ENCODE measurements at places on chromosomes 4 and X.

- DNase-seq, result no peak
Measured at GRCh38 chrX:149121206-149121920, 383.7 kb downstream of the IDS start.

DNA sequence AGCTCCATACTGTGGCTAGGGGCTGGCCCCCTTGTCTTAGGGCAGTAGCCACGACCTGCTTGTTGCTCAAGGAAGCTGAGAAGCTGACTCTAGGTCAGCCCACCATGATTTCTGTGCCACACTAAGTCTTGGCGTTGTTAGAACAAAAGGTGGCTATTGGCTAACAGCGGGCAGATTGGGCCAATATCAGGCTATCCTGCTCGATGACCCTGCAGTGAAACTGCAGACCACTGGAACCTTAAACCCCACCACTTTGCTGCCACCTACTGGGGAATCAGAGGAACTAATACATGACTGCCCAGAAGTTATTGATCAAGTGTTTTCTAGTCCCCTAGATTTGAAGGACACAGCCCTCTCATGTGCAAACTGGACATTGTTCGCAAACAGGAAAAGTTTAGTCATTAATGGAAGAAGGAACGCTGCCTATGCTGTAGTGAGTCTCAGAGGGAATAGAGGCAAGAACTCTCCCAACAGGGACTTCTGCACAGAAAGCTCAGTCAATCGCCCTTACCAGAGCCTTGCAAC, 17.0 kb upstream of the PAPSS1 start:
- peak; percentile 30 for DNase-seq

DNA sequence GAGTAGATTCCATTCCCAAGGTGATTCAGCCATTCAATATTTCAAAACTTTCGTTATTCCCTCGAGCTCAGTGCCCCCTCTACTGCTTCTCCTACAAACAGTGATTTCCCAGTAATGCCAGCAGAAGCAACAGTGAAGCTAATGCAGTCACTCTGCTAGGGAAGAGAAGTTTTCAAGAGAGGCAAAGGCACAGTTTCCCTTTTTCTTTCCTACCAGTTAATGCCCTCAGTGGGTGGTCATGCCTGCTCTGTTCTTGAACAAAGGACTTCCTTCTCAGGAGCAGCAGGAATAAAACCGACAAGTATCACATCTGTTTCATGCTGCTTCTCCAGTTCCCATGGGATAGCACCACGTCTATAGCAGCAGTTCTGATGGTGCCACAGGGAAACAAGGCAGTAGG, 317.2 kb downstream of the TENM3 start:
- no peak for DNase-seq

- DNase-seq, result no peak
Measured at GRCh38 chr4:146975527-146975926, 29.9 kb upstream of the TTC29 start.

- DNase-seq, result no peak
Measured at GRCh38 chr4:187666034-187666433, 329.5 kb upstream of the ZFP42 start.

DNA sequence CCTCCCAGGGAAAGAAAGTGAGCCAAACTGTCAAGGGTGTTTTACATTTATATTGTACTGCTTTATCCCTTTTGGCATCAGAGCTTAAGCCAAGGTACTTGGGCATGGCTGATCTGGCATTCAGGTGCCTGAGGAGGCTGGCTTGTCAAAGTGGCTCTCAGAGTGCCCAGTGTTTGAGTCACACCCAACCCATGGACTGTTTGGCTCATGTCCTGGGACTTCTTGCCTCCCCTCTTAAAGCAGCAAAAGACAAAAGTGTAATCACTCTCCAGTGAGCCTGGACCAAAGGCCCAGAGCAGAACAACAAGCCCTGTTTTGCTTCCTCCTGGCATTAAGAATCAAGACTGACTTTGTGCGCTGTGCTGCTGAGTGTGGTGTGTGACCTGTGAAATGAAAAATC, 311.7 kb upstream of the TAPT1 start:
- DNase-seq, result no peak

- no peak for DNase-seq
Measured at GRCh38 chr4:173535165-173535902, 5.3 kb upstream of the HAND2 start.

DNA sequence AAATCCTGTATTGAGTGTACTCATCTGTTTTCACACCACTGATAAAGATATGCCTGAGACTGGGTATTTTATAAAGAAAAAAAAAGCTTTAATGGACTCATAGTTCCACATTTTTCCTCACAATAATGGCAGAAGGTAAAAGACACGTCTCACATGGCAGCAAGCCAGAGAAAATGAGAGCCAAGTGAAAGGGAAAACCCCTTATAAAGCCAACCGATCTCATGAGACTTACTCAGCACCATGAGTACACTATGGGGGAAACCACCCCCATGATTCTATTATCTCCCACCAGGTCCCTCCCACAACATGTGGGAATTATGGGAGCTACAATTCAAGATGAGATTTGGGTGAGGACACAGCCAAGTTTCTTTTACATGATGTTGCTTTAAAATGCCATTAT, 171.9 kb downstream of the GALNTL6 start:
- no peak for DNase-seq

DNA sequence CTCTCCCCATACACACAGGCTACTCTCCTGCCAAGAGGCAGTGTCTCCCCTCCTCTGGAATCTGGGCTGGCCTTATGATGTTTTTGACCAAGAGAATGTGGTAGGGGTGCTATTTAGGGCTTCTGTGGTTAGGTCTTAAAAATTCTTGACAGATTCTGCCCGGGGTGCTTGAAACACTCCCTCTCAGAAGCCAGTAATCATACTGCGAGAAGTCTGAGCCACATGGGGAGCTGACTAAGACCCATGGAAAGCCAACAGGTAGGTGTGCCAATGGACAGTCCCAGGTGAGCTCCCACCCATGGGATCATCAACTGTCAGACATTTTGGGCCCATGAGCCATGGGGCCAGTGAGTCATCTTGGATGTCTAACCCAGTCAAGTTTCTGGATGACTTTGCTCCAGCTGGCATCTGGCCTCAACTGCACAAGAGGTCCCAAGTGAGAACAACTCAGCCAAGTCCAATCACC, 315.7 kb downstream of the FBXW7 start:
- no peak for DNase-seq

- peak; percentile 13 for DNase-seq
Measured at GRCh38 chrX:24647257-24648058, at the start of gene PCYT1B. Gene PCYT1B, minus strand, starts transcription at chrX:24647347. Its CDS starts 242 bp downstream, at chrX:24647105.

DNA sequence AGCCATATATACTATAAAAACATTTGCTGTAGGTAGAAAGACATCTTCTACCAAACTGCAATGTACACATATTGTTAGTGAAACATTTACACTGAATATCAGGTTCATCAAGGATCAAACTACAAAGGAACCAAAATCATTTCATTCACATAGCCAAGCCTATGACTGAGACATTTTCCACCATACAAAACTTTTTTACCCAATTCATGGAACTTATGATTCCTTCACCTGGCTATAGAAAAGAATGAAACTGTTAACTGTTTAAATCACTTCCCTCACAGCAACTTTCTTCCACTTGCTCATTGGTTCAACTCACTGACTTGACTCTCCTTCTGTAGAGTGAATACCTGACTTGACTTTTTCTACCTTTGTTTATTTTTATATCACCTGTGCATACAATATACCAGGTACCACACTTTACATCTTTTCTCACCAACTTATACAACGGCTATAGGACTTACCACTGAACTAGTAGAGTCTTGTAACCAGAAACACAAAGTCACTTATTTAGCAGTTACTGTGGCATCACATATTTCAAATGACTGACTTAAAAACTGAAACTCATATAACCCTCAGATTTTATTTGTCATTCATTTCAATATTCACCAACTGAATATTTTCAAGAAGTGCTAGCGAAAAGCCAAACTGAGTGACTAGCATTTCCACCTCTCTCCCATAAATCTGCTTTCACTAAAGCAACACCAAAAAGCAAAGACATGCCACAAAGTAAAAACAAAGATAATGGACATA, 30.9 kb downstream of the CAMK2D start:
- DNase-seq, result no peak

DNA sequence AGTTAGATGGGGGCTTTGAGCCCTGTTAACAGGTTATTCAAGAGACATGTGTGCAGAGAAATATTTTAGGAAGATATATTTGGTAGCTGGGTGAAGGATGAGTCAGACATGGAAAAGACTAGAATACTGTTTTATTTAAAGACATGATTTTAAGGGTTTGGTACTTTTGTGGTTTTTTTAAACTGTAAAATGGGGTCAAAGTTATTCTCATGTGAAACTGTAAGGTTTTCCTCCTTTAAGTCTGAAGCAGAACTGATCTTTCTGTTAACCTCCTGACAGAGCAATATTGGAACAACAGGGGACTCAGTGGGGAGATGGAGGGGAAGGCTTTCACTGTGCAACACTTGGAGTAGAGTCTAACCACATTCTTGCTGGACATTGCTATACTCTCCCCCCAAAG, 112.4 kb upstream of the LSM6 start:
- no peak for DNase-seq

- no peak for DNase-seq
Measured at GRCh38 chrX:10971176-10971575, 140.0 kb upstream of the HCCS start.

GRCh38 chr4:119261986-119262385, 49.5 kb downstream of the USP53 start:
- no peak for DNase-seq

DNA sequence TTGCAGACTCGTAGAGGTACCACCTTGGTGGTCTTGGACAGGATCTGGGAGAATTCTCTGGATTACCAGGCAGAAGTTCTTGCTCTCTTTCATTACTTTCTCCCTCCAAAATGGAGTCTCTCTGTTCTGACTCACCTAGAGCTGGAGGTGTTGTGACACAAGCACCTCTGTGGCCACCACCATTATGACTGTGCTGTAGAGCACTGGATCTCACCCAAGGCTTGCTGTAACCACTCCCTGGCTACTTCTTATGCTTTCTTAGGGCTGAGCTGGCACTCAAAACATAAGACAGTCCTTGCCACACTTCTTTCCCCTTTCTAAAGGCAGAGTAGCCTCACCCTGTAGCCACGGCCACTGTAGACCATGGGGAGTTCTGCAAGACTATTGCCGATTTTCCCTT, 296.6 kb upstream of the DIPK2B start:
- DNase-seq, result no peak

- no peak for DNase-seq
Measured at GRCh38 chr4:71404049-71404448, 65.2 kb downstream of the SLC4A4 start.

GRCh38 chr4:142883040-142883832, 37.1 kb upstream of the INPP4B start:
- no peak for DNase-seq

DNA sequence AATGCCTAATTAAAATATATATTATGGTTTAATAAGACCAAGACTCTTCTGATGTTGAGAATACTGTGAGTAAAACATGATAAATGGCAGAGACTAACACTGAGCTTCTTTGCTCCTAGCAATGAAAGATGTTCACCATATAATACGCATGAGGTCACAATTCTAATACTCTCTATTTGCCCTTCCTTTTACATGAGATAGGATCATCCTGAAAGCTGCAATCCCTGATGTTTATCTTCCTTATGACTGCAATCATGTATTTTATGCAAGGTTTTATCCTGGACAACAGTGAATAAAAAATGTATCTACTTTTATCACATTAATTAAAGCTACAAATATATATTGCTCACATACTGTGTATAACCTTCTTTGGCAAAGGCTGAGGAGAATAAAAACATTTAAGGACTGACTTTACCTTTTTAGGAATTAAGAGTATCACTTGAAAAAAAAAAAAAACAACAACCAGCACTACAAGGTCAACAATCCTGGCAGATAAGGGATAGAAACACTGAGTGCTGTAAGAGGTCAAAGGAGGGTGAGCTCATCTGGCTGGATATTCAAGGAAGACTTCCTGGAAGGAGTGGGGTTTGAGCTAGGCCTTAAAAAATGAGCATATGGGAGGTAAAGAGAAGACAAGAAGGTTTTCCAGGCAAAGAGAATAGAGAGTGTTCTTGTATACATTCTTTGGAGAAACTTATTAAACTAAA, 99.9 kb downstream of the AREG start:
- no peak for DNase-seq

- DNase-seq, result peak; percentile 78
Measured at GRCh38 chr4:99816545-99817308, at the start of gene DAPP1. Gene DAPP1, plus strand, starts transcription at chr4:99816827. Its CDS starts 87 bp downstream, at chr4:99816914.

GRCh38 chrX:19049110-19049509, 65.2 kb upstream of the PHKA2 start:
- no peak for DNase-seq

- no peak for DNase-seq
Measured at GRCh38 chr4:168098248-168098717, 5.9 kb downstream of the ANXA10 start.

- DNase-seq, result no peak
Measured at GRCh38 chr4:1695913-1696312, 11.8 kb upstream of the FAM53A start.

- DNase-seq, result no peak
Measured at GRCh38 chr4:23091711-23092110, 399.0 kb downstream of the GBA3 start.

DNA sequence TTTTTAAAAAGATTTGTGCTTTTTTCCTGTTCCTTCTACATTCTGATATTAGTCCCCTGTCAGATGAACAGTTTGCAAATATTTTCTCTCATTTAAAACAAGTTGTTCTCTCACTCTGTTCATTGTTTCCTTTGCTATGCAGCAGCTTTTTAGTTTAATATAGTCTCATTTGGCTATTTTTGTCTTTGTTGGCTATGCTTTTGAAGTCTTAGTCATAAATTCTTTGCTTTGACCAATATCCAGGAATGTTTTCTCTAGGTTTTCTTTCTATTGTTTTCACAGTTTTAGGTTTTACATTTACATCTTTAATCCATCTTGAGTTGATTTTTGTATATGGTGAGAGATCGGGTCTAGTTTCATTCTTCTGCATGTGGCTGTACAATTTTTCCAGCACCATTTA, 136.8 kb downstream of the TET2 start:
- DNase-seq, result no peak

DNA sequence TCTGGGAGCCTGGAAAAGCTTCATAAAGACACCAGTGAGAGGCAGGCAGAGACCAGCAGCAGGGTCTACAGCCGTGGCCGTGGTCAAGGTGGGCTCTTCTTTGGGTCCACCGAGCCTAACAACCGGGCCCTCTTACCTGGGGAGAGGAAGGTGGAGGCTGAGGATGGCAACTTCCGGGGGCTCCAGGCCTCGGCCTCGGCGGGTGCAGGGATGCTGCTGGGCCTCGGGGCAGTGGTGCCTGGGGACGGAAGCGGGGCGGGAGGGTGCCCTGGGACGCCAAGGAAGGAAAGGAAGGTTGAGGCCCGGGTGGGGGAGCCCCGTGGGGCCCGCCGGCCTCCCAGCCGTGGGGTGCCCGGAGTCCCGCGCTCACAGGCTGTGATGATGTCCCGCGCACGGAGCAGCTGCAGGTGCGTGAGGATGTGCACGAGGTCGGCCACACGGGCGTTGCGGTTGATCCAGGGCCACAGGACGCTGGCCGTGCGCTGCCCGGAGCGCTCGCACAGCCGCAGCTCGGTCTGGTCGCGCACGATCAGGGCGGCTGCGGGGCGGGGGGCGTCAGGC, 561 bp downstream of the IRAK1 start:
- DNase-seq, result no peak
